AML-193 (cell line): ENCODE measurements at places on chromosomes 6 and 20.
A peak's percentile ranks its signal among the peaks of the same experiment; 100 is the strongest.

- no peak for DNase-seq
Measured at GRCh38 chr6:129586815-129587214, 123.2 kb downstream of the ARHGAP18 start.

- no peak for DNase-seq
Measured at GRCh38 chr6:123526128-123526527, 110.6 kb downstream of the TRDN start.

GRCh38 chr6:1135726-1136414 lies 176.0 kb upstream of the FOXQ1 start:
- DNase-seq: no peak

DNA sequence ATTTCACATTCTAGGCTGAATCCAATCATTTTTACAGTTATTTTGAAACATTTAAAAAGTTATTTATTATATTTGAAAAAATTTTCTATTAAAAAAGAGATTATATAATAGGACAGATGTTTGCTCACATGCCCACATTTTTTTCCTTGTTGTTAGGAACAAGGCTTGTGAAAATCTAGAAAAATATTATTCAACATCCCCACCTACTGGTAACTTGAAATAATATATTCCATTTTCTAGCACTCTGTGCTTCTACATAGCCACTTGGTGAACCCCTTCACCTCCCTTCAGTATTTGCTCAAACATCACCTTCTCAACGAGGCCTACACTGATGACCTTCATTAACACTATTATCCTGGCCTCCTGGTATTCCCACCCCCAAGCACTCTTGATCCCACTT lies 18.3 kb upstream of the GPRC6A start:
- peak; percentile 82 for DNase-seq

DNA sequence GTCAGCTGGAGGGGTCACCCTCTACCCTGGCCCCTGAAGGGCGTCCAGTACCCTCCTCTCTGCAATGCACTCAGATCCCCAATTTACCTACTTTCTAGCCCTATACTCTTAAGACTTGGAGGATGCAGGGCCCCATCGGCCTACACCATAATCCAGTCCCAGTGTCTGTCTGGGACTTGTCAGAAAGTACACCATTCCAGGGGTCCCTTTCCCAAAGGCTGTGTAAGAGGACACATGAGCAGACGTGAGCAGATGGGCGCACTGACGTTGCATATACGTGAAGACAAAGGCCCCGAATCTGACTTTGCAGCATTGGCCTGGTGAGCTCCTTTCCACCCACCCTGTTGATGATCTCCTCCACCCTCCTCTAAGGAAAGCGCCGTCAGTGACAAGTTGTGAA lies 20.9 kb upstream of the SMOC2 start:
- no peak for DNase-seq

DNA sequence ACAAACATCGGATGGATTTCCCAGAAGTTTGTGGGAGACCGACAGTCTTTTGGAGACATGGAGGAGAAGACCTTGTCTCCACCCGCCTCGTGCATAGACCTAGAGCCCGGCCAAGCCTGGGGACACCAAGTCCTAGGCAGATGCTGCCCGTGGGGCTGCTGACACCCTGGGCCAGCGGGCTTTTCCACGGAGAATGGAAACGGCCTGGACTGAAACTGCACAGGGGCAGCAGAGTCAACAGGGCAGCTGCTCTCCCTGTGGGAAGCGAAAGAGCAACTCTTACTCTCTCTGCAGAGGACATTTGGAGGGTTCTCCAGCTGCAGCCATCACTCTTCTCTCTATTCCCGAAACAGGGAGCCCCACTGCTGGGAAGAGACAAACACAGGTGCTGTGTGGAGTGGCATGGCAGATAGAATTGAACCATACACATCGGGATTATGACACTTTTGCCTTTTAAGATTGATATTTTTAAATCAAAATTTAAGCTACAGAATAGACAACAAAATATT lies 401.2 kb downstream of the THBS2 start:
- no peak for DNase-seq

DNA sequence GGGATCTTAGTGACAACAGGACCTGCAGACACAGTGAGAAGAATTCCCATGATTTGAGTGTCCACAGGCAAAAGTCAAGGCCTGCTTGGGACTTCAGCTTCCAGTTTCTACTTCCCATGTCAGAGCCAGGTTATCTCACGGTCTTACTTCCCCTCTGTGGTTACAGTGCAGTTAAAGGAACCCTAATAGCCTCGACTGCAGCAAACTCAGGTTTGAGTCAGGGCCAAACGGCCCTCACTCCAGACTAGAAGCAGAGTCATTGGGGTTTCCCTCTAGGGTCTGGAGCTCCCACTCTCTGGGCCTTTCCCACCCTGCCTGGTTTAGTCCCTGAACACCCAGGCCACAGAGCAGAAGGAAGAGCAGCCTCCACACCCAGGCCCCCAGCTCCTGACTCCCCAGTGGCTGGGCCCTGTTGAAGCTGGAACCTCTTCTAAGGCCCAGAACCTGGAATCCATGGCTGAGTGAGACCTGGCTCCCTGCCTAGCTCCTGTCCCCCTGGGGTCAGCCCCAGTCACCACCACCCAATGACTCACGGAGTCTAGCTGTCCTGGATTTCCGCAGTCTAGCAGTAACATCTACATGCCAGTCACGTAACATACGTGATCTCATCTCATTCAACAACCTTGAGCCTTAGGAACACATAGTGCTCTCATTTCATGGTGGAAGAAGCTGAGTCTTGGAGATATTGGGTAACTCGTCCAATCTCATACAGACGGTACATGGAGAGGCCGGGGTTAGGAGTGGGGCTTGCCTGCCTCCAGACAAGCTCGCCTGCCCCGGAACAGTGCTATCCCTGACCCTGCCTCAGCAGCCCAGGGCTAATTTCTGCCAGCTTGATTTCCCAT lies 9.2 kb upstream of the GHRH start:
- peak; percentile 83 for DNase-seq

DNA sequence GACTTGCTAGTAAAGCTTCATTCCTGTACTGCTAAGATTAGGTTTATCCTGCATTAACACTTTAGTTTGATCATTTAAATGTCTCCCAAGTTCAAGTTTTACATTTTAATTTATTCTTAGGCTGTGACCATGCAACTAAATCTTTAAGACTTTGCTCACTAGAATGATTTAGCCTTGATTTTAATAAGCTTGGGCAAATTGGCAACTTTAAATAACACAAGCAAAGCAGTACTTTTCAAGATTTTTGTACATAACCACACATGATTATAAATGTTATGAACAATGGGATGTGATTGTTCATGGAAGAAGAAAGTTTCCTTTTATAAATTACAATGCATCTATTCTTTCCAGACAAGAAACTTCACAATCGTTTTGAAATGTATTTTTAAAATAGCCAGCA lies 948.0 kb upstream of the EPHA7 start:
- DNase-seq: no peak

GRCh38 chr6:145733810-145734209 lies 1.5 kb downstream of the EPM2A start:
- DNase-seq: peak; percentile 41

- no peak for DNase-seq
Measured at GRCh38 chr6:112307707-112308106, 39.4 kb upstream of the RFPL4B start.

- no peak for DNase-seq
Measured at GRCh38 chr6:148342100-148342349, 613 bp upstream of the SASH1 start.

GRCh38 chr6:56911847-56912246 lies 43.1 kb upstream of the BEND6 start:
- DNase-seq: no peak

DNA sequence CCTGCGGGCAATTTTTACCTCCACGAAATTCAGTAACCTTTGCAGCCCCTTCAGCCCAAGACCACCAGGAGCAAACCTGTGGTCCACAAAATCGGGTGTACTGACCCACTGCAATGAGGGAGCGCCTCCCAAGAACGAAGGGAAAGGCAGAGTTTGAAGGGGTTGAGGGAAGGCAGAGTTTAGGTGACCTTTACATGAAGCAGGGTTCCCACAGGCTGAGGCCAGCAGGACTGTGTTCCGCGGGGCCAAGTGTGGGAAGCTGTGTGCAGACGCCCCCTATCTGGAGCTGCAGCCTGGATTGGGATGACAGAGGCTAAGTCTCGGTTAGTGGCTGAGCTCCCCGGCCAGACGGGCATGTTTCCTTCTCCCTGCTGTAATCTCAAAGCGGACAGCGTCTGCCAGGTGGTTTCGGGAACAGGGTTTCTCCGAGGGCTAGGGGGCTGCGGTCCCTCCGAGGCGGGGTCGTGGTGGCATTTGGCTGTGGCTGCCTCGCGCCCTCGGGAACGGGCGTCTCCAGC lies 826 bp upstream of the PYGB start:
- DNase-seq: peak; percentile 16

DNA sequence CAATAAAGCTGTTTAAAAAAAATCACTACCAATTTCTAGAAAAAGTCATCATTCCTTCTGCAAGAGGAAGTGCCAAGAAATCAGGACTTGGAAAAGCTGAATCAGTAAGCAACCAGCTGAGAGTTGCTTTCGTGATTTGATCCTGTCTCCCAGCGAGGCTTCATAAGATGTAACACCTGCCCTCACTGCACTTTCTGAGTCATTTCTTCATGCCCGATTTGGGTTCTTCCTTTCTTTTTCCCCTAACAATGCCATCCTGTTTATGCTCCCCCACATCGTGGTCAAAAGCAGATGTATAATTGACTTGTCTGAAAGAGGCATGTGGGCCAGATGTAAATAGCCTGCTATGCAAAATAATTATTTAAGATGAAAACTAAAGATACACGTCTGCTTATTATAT lies 52.1 kb downstream of the RIPOR2 start:
- no peak for DNase-seq

DNA sequence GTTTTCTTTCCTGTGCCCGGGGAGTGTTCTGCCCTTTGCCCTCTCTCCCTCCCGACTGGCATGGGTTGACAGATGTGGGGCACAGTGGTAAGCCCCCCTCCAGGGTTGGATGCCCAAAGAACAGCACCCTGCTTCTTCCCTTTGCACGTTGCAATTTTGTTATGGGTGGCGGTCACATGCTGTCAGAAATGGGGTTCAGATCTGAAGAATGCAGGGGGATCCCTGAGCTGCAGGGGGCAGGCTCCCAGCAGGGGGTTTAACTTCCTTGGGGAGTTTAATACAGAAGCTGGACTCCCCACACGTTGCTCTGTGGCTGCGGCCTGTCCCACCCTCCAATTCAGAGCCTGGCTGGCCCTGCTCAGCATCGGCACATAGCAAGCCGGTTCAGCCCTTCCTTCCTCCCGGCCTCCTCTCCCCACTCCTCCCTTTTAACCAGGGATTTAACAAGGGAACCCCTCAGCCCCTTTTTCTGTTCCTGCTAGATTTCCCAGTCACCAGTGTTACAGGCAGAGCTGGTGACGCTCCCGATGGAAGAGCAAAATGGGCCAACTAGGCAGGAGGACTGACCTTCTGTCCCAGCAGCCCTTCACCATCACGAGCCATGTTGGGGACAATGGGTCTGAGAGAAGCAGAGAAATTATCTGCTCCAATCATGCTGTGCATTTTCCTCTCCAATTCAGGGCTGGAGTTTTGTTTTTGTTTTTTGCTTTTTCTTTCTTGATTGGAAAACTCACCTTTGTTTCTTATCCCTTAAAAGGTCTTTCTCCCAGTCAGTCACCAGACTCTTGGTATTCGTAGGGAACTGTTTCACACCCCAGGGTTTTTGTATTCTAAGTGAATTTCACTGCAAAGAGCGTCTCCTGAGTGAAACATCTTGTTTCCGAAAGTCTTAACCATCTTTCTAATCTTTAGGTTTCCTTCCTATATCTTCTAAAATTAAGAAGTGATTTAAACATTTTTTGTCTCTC lies 6.8 kb downstream of the FOXF2 start:
- DNase-seq: no peak

DNA sequence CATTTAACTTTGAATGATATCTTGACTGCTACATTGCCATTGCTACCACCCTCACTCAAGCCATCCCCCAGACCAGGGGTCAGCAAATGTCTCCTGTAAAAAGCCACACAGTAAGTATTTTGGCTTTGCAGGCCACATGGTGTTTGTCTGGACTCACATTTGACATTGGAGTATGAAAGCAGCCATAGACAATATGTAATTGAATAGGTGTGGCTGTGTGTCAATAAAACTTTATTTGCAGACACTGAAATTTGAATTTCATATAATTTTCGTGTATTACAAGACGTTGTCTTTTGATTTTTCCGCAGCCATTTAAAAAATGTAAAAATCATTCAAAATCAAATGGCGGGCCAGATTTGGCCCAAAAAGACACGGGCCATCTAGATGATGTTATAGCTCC lies 36.3 kb upstream of the OCSTAMP start:
- no peak for DNase-seq

DNA sequence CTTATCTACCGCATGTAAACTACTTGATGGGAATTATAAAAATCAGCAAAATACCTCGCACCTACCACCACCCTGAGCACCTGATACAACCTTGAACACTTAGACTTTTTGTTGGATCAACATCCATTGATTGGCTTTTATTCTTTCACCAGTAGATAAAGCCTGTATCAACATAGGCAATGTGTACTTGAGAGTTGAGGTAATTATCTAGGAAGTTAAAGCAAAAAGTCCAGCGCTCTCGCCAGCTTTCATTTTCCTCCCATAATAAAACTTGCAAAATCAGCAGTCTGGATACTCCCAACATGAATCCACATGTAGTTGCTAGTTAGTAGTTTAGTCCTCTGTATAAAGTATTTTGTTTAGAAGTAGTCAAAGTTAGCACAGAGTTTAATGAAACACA lies 132.0 kb upstream of the PRDM1 start:
- no peak for DNase-seq

GRCh38 chr6:36963451-36964290 lies 9.1 kb downstream of the PI16 start:
- DNase-seq: no peak

DNA sequence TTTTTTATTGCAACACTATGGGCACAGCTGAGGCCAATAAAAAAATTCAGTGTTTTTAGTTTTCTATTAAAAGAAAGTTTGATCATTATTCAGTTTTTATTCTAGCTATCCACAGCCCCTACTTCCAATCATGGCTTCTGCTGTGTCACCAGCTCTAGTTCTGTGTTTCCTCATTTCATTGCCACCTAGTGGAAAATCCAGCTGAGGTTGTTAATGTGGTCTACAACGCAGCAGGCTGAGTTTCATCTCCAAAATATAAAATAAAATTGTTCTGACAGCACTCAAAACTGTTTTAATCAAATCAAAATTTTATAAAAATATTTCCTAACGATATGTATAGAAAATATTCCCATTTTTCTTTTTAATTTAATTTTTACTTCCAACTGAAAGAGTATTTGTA lies 13.6 kb downstream of the COL9A1 start:
- DNase-seq: no peak

DNA sequence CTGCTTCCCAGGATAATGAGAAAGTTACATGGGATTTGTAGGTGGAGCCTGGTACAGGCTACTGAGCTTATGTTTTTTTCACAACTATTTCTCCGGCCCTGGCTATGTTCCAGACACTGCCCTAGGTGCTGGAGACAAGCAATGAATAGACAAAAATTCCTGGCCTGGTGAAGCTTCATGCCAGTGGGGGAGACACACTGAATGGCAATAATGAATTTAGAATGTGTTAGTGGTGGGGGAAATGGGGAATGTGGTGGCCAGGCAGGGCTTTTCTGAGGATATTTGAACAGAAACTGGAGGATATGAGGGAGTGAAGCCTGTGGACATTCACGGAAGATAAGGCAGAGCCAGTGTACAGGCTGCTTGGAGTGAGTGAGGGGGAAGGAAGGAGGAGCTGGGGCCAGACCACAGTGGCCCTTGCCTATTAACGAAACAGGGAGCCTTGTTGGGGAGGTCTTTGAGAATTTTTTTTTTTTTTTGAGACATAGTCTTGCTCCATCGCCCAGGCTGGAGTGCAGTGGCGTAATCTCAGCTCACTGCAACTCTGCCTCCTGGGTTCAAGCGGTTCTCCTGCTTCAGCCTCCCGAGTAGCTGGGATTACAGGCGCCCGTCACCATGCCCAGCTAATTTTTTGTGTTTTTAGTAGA lies 6.6 kb downstream of the FOXS1 start:
- DNase-seq: no peak

- peak; percentile 29 for DNase-seq
Measured at GRCh38 chr6:47733879-47734558, 35.6 kb downstream of the ADGRF4 start.
